ENCODE measurements at places on chromosomes 2 and 18. TPM values are rescaled to one million over a fixed set of nuclear protein-coding genes. Genes with fewer than 3 reads are reported as not detected.

C1GALT1C1L gene
- not detected for total RNA-seq

SOCS6 gene
- 3.7 TPM for total RNA-seq

- no peak for DNase-seq
These were observed 94.2 kb downstream of the PTPN4 start for GRCh38 chr2:119853777-119854399.

GRCh38 chr2:218722876-218723785 is 12.5 kb downstream of the TTLL4 start:
- DNase-seq = no peak

DNA sequence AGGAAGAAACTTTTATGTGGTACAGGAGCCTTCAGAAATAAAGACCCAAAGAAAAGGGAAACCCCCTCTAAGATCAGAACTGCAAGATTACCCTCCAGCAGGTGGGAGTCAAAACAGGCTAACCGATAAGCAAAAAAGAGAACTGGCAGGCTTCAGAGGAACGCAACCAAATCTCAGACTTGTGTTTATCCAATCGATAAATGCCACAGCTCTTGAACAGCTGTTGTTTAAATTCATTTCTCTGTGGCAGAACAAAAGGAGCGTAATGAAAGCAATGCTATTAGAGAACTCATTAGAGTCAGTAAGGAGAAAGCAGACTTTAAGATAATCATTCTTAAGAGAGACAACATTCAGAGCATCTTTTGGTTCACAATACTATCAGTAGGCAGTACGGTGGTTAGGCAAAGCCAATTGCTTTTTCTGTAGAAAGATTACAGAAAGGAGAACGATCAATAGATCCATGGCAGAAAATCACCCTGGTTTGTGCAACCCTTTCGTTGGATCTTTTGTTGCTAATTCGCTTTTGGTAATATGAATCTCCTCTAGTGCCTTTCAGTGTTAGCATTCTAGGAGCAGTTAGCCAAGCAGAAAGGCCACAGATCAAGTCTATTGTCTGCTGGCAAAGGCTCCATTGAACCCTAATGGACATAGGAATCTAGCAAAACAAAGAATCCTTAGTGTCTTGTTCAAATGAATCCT is 476.4 kb upstream of the CHST9 start:
- DNase-seq = no peak

DNA sequence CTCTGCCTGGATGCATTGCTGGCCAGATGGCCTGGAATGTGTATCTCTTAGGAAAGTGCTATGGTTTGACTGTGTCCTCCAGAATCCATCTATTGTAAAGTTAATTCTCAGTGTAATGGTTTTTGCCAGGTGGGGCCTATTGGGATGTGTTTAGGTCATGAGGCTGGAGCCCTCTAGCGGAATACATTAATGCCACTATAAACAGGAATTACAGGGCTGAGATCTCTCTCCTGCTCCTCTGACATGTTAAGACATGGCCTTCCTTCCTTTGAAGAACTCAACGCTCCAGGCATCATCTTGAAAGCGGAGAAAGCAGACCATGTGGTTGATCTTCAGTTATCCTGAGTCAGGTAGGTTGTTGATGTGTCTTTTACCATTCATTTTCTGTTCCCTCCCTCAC is 276.4 kb downstream of the RPIA start:
- no peak for DNase-seq

Measured in activated T-helper 1 cell treated with anti-CD3 and anti-CD28 coated beads, Interleukin-12 subunit alpha, Interleukin-12 subunit beta, Interleukin-2, Interleukin-4 antibody, amounts not matched to agents 30 ng/mL and 10 ng/mL and 1 ng/mL, durations not matched to agents 14 hours and 24 hours and 36 hours (primary cell).